NCI-H2081 (cell line): ENCODE measurements at places on chromosomes 2 and 18.

DNA sequence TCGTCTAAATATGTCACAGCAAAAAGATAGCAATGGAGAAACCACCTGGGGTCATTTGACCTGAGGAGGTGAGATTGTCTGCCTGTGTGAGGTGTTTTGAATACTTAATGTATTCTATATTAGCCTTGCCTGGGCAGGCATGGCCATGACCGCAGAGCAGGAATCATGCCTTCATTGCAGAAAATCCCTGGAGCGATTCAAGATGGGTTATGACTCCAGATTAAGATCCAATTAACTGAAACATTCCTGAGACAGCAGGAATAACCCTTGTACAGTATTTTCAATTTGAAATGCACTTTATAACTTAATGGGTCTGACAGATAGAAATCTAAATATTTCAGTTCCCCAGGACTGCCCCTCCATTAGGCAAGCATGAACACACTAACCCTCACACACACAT is 227.3 kb upstream of the RAB6C start:
- no peak for DNase-seq

- DNase-seq = no peak
Observed at GRCh38 chr2:98669675-98670074, 61.3 kb downstream of the MGAT4A start.

DNA sequence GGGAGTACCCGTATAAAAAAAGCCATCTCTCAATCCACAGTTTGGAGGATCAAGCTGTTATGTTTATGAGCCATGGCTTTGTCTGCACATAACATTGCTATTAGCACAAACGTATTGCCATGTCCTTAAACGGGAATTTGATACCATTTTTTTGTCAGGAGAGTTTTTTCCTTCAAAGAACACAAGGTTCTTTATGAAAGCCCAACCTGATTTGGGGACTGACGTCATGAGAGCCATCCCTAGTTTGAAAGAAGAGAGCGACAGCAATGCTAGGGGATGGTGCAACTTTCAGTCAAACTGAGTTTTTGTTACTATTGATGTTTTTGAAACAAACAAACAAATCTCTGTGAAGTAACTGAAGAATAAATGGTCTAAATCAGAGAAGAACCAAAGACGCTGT is 376.6 kb downstream of the EIPR1 start:
- DNase-seq = no peak

DNA sequence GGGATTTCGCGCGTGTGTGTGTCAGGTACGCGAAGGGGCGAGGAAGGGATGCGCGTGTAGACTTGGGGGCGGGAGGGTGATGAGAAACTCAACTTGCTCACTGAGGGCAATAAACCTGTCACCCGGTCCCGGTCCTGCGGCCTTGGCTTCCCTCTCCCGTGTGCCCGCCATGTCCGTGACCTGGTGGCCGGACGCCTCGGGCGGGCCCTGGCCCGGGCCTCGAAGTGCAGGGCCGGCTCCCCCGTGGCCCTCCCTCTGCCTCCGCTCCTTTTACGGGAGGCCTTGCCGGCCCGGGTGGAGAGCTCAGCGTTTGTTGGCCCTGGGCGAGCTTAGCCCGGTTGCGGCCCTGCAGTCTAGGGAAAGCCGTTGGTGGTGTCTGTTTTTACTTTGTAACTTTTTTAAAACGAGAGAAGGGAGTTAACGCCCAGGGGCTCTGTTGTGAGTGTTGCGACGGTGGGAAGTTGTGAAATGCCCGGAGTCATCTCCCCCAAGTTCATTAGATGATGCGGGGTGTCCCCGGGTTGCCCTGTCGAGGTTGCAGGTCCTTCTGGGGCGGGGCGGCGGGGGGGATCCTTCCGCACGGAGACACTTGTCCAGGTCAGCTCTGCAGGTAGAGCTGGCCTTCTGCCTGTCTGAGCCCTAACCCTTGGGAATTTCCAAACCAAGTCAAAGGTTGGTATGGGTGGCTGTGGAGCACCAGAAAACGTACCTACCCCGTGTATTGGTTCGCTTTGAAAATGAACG is 883 bp downstream of the SMCHD1 start:
- DNase-seq = no peak

DNA sequence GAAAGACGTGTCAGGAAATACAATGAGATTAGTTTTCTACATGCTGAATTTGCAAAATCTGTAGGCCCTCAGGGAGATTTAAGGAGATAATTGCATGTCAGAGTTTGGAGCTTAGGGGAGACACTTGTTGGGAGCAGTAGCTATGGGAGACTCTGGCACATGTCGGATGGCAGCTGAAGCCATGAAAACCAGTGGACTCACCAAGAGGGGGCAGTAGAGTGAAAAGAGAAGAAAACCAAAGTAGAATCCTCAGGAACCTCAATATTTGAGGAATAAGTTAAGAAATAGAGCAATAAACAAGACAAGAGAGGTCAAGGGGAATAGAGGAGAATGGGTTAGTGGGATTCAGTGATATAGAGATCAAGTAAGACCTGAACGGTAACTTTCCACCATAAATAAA is 24.8 kb downstream of the RUFY4 start:
- DNase-seq = no peak

DNA sequence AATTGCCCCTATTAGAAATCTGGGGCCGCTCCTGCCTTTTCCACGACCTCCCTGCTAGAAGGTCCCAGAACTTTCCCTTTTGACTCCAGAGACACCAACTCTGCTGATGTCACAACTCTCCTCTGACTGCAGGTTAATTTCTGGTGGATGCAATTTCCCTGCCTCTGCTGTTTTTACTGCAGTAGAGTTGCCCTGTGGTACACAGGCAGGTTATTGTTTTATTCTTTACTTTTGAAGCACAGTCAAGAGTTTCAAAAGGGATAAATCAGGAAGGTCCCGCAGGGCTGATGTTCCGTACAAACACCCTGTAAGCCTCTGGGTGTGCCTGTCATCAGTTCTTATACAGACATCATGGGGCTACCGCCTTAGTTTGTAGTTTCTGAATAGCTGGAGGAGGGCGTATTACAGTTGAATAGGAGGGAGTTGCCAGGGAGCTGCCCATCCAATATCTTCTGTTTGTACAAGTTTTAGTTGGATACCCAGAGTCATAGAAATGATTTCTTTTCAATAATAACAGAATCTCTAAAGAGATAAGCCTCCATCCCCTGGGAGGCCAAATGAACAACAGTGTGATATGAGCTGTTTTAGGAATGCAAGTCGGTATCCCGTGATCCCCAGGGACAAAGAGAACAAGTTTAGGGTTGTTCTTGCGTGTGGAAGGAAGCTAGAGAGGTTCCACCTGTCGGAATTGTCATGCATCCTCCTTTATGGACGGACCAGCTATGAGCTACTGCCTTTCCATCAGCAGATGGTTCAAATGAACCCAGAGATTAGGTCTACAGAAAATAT is 108.4 kb upstream of the COPS8 start:
- no peak for DNase-seq

DNA sequence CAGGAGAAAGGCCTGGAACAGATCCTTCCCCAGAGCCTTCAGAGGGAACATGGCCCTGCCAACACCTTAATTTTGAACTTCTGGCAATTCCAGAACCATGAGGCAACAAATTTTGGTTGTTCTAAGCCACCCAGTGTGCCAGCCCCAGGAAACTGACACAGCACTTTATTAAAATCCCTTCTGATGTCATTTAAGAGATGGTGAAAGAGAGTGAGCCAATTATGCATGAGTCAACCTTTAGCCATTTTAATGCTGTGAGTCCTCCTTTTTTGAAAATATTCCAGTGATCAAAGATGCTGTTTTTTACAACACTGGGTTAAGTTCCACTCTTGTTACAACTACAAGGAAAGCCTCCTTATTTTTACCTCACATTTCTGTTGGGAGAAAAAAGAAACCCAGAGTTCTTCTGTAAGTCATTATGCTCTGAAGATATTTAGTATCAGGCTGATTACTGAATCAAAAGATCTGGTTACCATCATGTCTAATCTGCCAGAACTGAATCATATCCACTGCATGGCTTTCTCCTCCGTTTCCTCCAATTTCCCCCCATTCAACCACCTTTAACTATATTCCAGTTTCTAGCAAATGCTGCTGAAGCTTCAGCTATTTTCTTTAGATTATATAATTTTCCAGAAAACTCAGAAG is 235.4 kb downstream of the TXNL1 start:
- no peak for DNase-seq

- DNase-seq = no peak
Observed at GRCh38 chr2:201696151-201696659, 2.2 kb downstream of the MPP4 start.

DNA sequence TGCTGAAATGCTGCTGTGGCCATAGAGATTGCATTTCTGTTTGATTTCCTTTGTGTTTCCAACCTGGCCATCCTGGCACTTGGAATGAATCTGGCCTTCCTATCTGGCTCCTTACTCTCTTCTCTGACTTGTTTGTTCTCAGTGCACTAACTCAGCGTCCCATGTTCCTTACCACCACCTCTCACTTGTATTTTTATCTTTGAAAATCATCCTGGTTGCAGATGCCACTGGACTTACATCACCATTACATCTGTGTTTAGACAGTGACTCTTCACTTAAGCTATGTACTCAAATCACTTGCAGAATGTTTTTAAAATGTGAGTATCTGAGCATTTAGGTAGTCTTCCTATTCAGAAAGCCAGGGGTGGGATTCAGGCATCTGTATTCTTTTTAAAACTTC is 239.5 kb downstream of the WDR7 start:
- DNase-seq = no peak

DNA sequence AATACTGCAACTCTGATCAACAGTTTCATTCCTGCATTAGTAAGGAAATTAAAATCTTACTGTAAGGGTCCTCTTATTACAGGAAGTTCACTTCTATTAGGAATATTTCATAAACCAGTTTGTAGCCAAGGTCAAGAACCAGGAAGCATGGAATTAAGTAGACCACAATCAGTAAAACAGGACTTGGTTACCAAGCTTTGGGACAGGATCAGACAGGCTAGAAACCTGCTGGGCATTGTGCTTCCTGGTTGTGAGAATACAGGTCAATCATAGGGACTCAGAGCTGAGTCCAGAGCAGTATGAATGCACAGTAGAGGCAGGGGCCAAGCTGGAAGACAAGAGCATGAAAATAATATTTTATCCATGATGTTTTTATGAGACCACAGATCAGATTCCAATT is 248.0 kb downstream of the IKZF2 start:
- no peak for DNase-seq
